ENCODE measurements at places on chromosomes 1 and 21.

- DNase-seq: no peak
Observed at GRCh38 chr1:167544447-167545093, 9.0 kb downstream of the CREG1 start.

DNA sequence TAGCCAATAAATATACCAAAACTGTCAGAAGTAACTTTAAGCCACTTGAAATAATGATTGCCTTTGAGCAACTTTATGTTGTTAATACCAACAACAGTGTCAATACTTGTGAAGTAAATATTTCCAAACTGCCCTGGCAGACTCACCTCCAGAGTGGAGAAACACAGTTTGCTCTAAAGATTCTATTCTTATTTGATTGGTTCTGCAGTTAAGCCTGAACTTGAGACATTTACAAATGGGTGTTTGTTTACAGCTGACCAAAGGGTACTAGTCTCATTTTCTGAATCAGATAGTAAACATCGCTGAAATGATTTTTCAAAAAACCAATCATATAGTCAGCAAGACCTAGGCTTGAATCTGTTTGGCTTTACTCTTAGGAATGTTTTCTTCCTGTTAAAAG is 1.3 kb upstream of the MYOC start:
- DNase-seq: no peak

DNA sequence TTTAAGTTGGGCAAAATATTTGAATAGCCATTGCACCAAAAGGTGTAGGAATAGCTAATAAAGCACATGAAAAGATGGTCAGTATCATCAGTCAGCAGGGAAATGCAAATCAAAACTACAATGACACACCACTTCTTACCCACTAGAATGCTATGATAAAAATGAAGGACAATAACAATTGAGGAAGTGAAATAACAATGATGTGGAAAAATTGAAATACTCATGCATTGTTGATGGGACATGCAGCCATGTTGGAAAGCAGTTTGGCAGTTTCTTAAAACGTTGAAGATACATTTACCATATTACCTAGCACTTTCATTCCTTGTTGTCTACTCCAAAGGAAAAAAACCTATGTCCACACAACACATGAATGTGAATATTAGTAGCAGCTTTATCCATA is 28.4 kb downstream of the HSD3B1 start:
- no peak for DNase-seq

GRCh38 chr1:73401666-73402065 is 796.3 kb downstream of the LRRIQ3 start:
- no peak for DNase-seq

DNA sequence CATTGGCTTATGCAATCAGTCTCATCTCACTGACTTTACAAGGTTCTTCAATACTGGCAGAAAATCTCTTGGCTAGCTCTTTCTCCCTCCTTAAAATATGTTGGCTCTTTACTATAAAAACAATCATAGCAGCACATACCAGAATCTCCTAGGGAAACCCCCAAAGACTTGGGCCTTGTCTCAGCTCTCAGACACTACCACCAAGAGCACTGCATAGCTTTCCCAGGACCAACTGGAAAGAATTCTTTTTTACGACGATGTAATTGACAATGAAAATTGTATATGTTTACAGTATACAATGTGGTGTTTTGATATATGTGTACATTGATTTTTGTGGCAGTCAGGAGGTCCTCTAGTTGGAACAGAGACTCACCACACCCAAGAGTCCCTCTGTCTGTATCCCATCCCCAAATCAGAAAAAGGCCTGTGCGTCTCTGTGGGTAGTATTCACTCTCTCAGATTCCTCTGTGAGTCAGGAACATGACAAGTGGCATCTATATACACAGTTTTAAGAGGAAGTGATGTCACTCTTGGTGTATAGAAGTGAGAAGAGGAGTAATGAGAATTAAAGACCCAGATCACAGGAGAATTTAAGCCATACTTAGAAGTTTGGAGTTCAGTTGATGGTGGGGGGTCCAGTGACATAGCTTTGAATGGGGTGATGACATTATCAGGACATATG is 21.1 kb downstream of the SMAP2 start:
- no peak for DNase-seq

GRCh38 chr1:153626904-153627714 is at the start of gene S100A13:
S100A13 (minus strand) TSS chr1:153627505; CDS start chr1:153626472, 1,033 bp downstream.
- DNase-seq: no peak

DNA sequence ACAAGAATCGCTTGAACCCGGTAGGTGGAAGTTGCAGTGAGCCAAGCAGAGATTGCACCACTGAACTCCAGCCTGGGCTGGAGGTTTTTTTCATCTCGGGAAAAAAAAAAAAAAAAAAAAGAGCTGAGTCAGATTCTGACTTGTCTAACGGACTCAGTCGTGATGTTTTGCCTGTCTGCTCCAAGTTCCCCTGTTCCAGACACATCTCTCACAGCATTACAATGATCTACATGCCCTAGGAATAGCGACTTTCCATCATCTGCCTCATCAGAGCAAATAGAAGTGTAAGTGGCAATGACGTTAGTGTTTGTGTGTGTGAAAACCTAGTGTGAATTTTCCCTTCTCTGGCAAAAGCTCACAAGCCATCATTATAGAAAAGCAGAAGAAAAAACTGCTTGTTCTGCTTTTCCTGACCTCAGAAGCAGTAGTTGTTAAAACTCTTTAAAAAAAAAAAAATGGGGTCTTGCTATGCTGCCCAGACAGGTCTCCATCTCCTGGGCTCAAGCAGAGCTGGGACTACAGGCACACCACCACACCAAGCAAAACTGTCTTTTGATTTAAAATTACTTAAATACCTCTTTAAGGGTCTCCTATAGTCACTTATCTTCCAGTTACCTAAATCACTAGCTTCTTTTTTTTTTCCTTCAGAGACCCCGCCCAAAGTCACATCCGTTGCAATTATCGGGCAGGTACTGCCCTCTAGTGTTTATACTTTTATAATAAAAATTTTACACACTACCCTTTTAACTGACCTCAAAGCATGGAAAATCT is 37.3 kb downstream of the PLEKHO1 start:
- no peak for DNase-seq

GRCh38 chr1:240500647-240501046 is 111.3 kb downstream of the GREM2 start:
- no peak for DNase-seq

GRCh38 chr21:34795548-34796180 is 126.9 kb downstream of the CLIC6 start:
- no peak for DNase-seq

GRCh38 chr1:95657248-95657647 is 423.2 kb downstream of the RWDD3 start:
- DNase-seq: no peak

DNA sequence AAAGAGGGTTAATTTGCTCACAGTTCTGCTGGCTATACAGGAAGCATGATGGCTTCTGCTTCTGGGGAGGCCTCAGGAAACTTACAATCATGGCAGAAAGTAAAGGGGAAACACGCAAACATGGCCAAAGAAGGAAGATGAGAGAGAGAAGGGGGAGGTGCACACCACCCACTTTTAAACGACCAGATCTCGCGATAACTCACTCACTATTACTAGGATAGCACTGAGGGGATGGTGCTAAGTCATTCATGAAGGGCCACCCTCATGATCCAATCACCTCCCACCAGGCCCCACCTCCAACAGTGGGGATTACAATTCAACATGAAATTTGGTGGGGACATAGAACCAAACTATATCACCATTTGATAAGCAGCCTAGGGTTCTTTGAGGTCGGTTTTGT is 2.4 kb upstream of the C1orf115 start:
- DNase-seq: no peak

DNA sequence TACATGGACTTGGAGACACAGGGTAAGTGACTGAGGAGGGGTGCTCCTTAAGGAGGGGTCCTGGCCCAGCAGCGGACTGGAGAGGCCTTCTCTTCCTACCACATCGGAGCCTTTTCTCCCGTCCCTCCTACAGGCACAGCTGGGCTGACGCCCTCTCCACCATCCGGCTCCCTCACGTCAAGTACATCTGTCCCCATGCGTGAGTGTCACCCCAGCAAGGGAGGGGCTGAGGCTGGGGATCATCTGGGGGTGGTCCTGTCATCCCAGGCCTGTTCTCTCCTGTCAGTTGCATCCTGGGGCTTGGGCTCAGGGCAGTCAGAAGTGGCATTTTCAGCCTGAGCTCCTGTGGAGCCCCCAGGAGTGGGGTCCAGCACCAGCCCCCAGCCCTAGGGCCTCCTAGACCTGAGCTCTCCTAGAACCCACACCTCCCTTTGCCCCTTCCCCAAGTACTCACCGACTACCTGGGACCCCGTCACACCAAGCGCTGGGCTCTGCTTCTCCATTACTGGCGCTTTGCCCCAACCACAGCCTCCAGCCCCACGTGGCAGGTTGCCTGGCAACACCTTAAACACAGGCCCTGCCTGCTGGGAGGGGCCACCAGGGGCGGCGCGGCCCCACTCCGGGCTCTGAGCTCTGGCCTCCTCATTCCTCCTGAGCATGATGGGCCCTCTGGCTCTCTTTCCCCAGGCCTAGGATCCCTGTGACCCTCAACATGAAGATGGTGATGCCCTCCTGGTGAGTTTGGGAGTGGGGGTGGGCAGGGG is 2.3 kb downstream of the LYPLA2 start:
- no peak for DNase-seq

DNA sequence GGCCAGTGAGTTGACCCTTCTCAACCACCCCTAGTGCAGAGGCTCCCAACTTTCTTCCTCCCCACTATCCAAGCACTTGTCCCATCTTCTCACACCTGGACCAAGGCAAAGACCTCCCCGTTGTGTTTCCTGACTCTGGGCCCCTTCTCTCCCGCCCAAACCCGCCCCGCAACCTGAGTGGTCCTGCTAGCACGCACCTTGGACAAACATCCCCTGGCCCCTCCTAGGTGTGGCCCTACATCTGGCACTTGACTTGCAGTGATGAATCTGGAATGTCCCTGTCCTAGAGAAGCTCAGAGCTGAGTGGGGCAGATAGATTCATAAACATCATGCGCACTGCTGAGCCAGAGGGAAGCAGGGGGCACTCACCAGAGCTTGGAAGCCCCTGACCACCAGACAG is 2.3 kb downstream of the SLC5A9 start:
- DNase-seq: no peak

- no peak for DNase-seq
Observed at GRCh38 chr1:21220815-21221214, 44.1 kb upstream of the EIF4G3 start.

GRCh38 chr1:34140011-34140676 is 24.9 kb downstream of the CSMD2 start:
- DNase-seq: no peak
